ENCODE measurements at places on chromosomes 6 and 20.

DNA sequence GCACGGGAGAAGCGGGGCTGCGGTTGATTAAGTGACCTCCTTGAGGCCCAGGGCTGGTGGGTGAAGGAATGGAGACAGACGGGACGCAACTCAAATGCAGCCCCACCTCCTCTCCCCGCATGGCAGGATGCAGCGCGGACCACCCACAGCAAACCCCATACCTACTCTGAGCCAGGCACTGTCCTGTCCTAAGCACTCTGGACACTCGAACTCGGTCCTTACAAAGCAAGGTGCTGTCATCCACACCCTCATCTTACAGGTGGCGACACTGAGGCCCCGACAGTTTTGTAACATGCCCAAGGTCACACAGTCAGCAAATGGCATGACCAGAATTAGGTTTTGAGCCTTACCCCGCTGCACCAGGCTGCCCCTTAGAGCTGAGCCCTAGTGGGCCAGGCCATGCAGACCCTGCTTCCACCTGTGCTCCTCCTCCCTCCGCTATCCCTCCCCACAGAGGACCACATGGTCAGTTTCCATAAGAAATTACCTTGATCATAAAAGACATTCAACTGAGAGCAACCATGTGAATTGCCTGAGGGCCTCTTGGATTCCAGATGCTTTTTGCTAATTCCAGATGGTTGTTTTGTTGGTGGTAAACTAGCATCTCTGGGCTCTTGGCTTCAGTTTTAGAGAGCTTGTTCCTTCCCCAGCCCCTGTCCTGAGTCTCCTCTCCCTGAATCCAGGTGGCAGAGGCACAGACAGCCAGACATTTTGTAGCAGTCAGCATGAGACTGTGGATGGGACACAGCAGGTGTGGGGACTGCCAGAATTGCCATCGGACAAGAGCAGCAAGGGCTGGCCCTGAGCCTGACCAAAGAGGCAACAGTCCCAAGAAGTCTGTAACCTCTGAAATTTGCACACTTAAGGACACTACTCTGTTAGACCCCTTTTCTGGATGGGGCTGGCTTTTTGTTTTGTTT is 171.9 kb upstream of the PMEPA1 start:
- peak; percentile 20 for DNase-seq

DNA sequence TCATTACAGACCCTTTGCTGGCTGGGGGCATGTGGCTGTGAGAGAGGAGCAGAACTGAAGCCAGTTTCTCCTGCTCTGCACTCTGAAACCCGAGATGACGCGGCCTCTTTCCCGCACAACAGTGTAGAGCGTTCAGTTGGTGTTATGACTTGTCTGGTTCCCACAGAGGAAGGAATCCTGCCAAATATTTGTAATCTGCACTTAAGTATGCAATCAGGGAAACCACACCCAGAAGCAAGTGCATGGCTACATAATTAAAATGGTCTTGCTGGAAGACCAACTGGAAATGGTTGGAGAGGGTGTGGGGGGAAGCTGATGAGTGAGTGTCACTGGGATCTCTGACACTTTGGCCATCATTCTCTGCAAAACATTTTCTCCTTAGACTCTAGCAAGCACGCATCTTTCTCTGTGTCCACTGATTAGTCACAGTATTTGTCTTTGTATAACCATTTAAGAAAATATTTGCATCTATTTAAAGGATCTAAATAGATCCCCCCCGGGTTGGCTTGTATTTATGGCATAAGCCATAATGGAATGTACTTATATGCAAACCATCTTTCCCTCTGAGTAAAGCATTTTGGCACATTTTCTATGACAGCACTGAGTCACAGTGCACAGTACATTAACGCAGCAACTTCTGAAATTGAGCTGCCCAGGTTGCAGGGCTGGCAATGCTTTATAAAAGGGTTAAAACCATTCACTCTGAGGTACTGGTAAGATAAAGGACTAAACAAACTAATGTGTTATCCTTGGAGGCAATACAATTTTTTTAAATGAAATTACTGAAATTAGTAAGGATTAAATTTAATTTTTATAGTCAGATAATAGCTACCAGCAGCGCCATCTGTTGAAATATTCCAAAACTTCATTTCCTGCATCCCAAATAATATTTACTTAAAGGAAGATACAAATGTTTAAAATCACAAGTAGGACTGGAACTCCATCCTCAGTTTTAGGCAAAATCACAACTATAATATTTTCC is 76.7 kb downstream of the FOXC1 start:
- peak; percentile 52 for DNase-seq

DNA sequence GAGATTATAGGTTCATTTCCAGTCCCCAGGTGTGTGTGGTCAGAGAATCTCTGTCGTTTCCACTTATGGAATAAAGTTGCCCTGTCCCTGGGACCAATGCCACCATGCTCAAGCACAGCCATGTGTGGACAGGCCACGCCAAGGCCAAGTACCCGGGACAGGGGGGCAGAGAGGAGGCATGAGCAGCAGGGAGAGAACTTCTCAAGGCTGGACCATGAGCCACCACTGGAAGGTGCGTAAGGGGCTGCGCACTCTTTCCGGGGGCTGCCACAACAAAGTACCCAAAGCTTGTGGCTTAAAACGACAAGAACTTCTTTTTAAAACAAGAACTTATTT is 209.2 kb upstream of the KCNQ5 start:
- no peak for DNase-seq

GRCh38 chr20:44036441-44036840 is 121.8 kb downstream of the TOX2 start:
- no peak for DNase-seq

DNA sequence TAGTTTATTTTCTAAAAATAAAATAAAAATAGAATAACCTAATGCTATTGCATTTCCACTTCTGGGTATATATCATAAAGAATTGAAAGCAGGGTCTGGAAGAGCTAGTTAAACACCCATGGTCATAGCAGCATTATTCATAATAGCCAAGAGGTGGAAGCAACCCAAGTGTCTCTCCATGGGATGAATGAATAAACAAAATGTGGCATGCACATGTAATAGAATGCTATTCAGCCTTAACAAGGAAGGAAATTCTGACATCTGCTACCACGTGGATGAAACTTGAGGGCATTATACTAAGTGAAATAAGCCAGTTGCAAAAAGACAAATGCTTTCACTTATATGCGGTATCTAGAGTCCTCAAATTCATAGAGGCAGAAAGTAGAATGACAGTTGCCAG is 130.8 kb downstream of the TIAM2 start:
- DNase-seq, result no peak

GRCh38 chr6:165298402-165298801 is 11.0 kb downstream of the C6orf118 start:
- no peak for DNase-seq

- DNase-seq, result peak; percentile 69
Measured at GRCh38 chr20:39829256-39829655, 859.8 kb downstream of the MAFB start.

DNA sequence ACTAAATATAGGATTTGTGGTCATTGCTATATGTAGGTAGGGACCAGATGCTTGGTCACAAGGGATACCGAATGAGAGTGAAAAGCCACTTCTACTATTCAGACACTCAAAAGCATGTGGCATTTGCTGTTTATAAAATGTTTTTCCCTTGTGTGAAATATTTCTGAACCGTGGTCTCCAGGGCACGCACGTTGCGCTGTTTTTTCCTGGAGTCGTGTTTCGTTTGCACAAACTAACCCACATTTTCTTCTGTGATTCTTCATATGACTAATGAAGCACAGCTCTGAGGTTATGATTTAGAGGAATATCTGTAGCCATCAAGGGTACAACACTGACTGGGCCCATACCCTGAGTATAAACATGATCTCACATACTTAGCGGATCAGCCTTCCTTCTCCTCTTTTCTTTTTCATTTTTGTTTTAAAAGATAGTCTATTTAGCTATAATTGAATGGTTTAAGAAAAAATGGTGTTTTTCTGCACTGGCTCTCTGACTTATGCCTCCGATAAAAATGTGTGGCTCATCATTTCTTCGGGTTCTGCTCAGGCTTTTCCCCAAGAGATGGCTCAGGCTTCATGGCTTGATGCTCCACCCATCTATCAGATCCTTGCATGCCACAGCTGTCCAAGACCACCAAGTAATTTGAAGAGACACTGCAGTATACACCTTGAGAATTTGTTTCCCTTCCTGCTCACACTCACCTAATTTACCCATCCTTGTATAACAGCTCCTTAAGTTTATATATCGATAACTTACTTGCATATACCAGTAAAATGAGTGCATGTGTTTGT is 59.9 kb upstream of the HBS1L start:
- no peak for DNase-seq

DNA sequence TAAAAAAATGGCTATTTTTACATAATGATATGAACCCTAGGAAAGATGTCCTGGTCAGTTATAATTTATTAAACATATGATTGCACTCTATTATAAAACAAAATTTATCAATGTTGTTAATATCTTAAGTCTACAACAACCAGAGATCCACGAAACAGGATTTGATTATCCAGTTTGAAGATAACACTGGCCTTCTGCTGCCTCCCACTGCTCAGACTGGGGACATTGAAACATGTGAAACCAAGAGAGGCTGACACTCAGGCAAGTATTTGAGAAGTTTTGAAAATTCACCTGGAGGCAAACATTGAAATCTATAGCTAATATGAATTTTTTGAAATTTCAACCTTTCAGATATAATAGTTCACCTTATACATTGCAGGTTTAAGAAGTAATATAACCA is 219.3 kb upstream of the HSF2 start:
- no peak for DNase-seq

DNA sequence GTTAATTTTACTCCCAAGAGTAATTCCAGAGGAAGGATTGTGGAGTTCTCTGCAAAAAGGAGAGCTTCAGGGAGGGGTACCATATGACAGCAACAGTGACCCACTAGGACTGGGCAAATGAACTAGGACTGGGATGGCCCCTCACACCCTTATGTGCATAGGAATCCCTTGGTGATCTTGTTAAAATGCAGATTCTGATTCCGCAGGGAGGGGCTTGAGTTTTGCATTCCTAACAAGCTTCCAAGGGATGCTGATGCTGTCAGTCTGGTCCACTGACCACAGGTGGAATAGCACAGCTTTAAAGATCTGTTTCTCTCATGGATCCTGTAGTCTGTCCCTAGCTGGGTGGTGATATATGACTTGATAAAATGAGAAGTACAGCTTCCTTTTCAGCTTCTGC is 6.3 kb upstream of the FOXA2 start:
- DNase-seq, result no peak

DNA sequence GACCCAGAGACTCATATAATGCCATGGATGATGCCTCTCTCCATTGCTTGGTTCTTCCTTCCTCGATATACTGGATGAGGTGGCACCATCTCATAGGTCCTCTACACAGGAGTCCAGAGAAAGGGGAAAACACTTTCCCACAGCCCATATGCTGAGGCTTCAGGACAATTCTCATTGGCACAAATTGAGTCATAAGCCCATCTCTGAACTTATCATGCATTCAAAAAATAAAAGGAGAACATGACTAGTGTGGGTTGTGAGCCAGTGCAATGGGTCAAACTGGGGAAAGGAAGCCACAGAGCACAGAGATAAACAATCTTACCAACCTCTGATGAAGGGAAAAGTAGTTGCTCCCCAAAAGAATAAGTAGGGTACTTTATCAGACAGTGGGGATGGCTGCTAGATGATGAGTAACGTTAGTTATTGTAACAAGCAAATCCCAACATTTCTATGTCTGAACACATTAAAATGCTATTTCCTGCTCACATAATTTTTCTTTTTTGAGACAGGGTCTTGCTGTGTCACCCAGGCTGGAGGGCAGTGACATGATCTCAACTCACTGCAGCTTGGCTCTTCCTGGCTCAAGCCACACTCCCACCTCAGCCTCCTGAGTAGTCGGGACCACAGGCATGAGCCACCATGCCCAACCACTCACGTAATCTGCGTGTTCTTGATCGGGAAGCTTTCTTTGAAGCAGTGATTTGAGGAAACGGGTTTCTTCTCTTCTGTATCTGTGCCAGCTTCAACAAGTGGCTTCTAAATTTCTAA is 27.0 kb downstream of the SOD2 start:
- DNase-seq, result no peak

GRCh38 chr20:7496394-7496991 is 443.8 kb downstream of the HAO1 start:
- DNase-seq, result no peak

- no peak for DNase-seq
Measured at GRCh38 chr6:24549674-24550353, 55.0 kb downstream of the ALDH5A1 start.

DNA sequence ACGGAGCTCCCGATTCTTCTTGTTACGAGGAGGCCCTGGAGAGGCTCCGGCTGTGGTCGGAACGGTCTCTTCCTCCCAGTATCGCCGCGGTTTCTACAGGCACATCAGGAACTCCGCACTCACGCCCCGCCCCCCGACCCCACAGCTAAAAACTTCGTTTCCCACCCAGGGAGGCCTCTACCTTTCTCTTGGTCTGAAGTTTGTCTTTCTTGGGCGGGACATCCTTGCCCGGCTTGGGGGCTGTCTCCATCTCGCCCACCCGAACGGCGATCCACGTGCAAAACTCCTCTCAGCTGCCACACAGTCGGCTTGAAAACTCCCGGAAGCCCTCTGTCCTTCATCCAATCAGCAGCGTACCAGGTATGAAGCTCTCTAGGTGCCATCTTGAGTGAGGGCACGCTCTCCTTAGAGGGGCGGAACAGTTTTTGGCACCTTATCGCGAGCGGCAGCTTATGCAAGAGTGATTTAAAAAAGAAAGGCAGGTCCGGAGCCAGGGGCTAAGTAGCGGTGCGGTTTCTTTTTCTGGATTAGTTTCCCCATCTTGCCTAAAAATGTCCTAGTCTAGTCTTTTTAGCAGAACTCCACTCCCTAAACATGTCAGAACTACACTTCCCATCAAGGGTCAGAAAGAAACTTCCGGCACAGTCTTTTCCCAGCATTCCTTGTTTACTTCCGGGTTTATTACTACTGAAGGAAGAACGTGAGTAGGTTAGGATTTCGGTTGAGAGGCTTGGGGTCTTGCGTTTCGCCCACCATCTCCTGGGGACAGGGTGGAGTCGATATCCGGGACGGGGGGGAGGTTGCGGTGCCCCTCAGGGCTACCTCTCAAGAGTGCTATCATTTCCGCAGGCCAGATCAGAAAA is at the start of the genes PFDN6 and WDR46:
Gene PFDN6 (plus strand): TSS at position 681 of the 863 bp plus-strand sequence. CDS start 256 bp downstream, outside the sequence.
Gene WDR46 (minus strand): TSS at position 319 of the 863 bp plus-strand sequence. CDS start 69 bp downstream, at position 250.
- peak; percentile 85 for DNase-seq

DNA sequence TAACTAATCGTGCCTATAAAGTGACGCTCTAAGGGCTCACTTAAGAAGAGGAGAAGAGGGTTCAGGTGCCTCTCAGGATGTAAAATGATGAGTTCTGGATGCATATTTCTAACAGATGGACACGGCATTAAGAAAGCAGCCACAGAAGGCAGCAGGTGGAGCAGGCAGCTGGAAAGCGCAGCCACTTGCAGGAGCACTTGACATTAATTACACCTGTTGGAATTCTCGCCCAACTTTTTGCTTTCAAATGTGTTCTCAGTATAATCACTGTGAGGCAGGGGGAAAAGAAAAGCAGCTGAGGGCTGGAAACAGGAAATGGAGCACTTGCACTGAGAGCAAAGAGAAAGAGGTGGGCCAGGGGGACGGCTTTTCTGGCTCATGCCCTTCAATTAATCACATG is 164.2 kb downstream of the NKAIN2 start:
- no peak for DNase-seq

Measured in SK-N-MC (cell line).